IMR-90 (cell line): ENCODE measurements at places on chromosomes 6 and 20. TPM values are rescaled to one million over a fixed set of nuclear protein-coding genes. Genes with fewer than 3 reads are reported as not detected.

Gene SLC22A2
- not detected in 2 replicates for total RNA-seq

DNA sequence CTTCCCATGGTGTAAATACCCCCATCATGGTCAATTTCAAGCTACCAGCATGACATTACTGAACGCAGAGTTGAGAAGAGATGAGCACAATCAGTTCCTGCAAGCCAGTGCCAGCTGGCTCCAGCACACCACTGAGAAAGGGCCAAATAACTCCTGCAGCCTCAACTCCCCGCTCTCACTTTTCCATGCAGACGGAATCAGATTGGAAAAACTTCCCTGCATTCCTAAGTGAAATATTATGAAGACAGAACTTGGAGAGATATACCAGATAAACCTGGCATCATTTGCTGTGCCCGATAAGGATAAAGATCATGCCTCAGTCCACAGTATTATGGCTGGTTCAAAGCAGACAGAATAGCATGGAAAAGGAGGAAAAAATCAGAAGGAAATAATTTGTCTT, 56.7 kb downstream of the FILIP1 start:
- H3K27ac ChIP-seq, result no peak overlapping the region
- no peaks in the 10 kb centered on the region for H3K27me3 ChIP-seq
- DNase-seq, result no peak
- H3K36me3 ChIP-seq, result no peaks in the 10 kb centered on the region
- H3K4me3 ChIP-seq, result no peak overlapping the region

GRCh38 chr20:50181344-50181743, 9.3 kb upstream of the CEBPB start:
- no peak for DNase-seq
- no peaks in the 10 kb centered on the region for H3K4me1 ChIP-seq
- no peaks in the 10 kb centered on the region for H3K27me3 ChIP-seq
- H3K27ac ChIP-seq, result no peak overlapping the region
- no peaks in the 10 kb centered on the region for H3K36me3 ChIP-seq

- H3K36me3 ChIP-seq, result no peaks in the 10 kb centered on the region
- H3K27me3 ChIP-seq, result no peaks in the 10 kb centered on the region
- no peaks in the 10 kb centered on the region for H3K4me1 ChIP-seq
- DNase-seq, result no peak
- no peak overlapping the region for H3K4me3 ChIP-seq
Observed at GRCh38 chr6:19086480-19086879, 699.3 kb downstream of the RNF144B start.
